ENCODE measurements at places on chromosomes 1 and 21. TPM values are rescaled to one million over a fixed set of nuclear protein-coding genes. Genes with fewer than 3 reads are reported as not detected.

DNA sequence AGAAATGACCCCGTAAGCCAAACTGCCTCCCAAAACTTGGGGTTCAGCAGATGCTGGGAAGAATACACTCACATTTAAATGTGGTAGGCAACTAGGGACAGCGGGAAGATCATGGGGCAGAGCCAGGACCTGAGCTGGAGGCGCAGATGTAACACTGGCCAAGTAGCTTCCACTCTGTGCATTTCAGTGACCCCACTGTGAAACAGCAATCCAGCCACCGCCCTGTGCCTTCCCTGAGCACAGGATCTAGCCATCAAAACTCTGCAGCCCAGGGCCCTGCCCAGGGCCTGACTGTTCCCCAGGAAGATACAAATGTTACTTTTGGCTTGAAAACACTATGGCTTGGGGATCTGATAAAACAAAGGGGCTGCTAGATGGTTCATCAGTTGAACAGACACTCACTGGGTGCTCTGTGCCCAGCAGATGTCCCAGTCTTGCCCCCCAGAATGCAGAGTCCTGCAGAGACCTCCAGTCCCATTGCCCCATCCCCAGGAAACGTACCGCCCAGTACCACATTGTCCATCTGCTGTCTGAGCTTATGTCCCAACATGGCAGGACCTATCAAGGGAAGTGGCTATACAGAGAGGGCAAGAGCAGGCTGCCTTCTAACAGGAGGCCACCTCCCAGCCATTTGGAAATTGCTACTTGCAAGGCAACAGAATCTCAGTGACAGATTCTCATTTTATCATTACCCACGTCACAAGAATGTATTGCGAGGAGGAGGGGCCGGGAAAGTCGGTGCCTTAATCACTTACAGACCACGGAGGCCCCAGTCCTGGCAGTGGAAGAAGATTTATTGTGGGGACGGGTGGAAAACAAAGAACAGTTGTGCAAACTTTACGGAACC is 124.0 kb downstream of the DMRTB1 start:
- no peak for DNase-seq

Gene OR2G3
- total RNA-seq, result not detected

- DNase-seq, result no peak
These were observed 70.5 kb upstream of the MCOLN3 start for GRCh38 chr1:85118751-85119150.

Gene SPATA45
- total RNA-seq, result not detected
